ENCODE measurements at places on chromosomes 2 and 18.

DNA sequence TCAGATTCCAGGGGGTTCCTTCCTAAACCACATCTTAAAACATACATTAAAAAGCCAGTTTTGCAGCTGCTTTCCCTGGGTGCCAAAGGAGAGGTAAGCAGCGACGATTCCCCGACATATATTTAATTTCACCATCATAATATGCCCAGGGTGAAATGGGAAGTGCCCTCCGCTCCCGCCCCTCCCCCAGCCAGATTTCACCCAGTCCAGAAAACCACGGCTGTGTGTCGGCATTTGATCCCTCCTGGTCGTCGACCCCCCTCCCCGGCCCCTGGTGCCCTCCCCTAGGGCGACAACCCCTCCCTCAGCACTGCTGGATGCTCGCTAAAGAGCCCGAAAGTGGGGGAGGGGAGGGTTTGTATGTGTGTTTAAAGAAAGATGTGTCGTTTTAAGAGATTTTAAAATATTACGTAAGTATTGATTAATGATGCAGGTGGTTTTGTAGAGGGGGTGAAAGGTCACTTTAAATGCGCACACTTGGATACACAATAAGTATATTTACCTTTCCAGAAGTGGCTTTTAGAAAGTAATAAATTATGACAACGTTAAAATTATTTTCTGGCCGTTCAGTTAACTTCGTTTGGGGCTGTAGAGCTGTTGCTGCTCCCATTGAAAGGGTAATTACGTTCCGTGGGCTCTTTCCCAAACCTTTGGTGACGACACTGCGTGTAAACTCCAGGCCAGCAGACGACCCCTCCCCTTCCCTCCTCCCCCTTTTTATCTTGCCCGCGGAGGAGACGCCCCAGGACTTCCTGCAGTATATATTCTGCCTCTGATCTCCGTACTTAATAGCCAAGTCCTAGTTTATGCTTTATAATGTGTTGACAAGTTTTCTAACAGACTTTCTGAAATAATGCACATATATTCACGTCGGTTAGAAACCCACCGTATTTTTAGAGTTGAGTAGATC is 3.4 kb upstream of the BCL11A start:
- peaks cover 7% of the 10 kb centered on the region for H3K27me3 ChIP-seq
- no peak overlapping the region for H3K27ac ChIP-seq
- H3K36me3 ChIP-seq = no peaks in the 10 kb centered on the region
- no peaks in the 10 kb centered on the region for H3K4me1 ChIP-seq
- peak overlapping the region; percentile 29 for H3K4me3 ChIP-seq

GRCh38 chr2:102129951-102130646 is 12.4 kb upstream of the IL1R1 start:
- H3K4me1 ChIP-seq = no peaks in the 10 kb centered on the region
- H3K27ac ChIP-seq = no peak overlapping the region

GRCh38 chr2:75846683-75847190 is 136.0 kb upstream of the GCFC2 start:
- H3K36me3 ChIP-seq = no peaks in the 10 kb centered on the region
- H3K4me1 ChIP-seq = no peaks in the 10 kb centered on the region
- H3K27ac ChIP-seq = no peak overlapping the region
- no peak for DNase-seq
- H3K27me3 ChIP-seq = no peaks in the 10 kb centered on the region
- H3K4me3 ChIP-seq = no peak overlapping the region

GRCh38 chr2:42457011-42457410 is 36.8 kb downstream of the KCNG3 start:
- no peak overlapping the region for H3K27ac ChIP-seq
- no peaks in the 10 kb centered on the region for H3K4me1 ChIP-seq
- no peaks in the 10 kb centered on the region for H3K27me3 ChIP-seq

DNA sequence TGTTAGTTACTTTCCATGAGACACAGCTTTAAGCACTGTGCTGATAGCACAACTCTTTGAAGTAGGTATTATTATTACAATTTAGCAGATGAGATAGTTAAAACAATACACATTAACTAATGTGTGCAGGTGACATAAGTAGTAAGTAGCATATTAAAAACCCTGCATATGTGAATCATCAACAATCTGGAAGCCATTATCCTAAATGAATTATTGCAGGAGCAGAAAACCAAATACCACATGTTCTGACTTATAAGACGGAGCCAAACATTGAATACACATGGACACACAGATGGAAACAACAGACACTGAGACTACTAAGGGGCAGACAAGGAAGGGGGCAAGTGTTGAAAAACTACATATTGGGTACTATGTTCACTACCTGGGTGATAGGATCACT is 300.3 kb upstream of the GULP1 start:
- H3K27ac ChIP-seq = no peak overlapping the region
- no peaks in the 10 kb centered on the region for H3K36me3 ChIP-seq
- no peaks in the 10 kb centered on the region for H3K27me3 ChIP-seq

GRCh38 chr2:160784034-160784433 is 290.4 kb upstream of the RBMS1 start:
- H3K4me1 ChIP-seq = no peaks in the 10 kb centered on the region
- H3K36me3 ChIP-seq = no peaks in the 10 kb centered on the region
- no peak overlapping the region for H3K27ac ChIP-seq
- H3K27me3 ChIP-seq = no peaks in the 10 kb centered on the region
- no peak for DNase-seq

- H3K27ac ChIP-seq = no peak overlapping the region
- H3K4me1 ChIP-seq = no peaks in the 10 kb centered on the region
- H3K36me3 ChIP-seq = no peaks in the 10 kb centered on the region
- no peak for DNase-seq
These were observed 178.8 kb upstream of the TWIST2 start for GRCh38 chr2:238669046-238669445.

DNA sequence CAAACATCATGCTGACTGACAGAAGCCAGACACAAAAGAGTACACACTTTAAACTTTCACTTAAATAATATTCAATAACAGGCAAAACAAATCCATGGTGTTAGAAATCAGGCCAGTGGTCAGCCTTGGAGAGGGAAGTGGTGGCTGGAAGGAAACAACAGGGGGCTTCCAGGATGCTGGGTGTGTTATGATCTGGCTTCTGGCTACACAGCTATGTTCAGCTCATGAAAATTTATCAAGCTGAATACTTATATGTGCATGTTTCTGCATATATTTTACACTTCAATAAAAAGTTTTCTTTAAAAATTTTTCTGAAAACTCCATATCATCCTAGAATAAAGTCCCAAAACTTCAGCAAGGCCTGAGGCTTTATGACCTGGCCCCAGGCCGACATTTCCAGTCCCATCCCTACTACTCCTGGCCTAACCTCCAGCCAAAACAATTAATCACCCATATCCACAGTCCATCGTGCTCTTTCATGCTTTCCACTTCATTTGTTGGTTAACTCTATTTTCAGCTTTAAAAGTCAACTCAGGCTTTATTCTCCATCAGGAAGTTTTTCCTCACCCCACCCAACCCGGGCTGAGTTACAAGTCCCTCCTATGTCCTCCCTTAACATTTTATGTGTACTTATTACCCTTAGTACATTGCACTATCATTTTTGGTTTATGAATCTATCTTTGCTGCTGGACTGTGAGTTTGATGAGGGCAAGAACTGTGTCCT is 27.9 kb upstream of the SPTBN1 start:
- no peak overlapping the region for H3K4me3 ChIP-seq
- peak overlapping the region; percentile 0 for H3K27ac ChIP-seq
- no peak for DNase-seq
- no peaks in the 10 kb centered on the region for H3K4me1 ChIP-seq
- H3K27me3 ChIP-seq = no peaks in the 10 kb centered on the region

- H3K27me3 ChIP-seq = no peaks in the 10 kb centered on the region
- no peak overlapping the region for H3K4me3 ChIP-seq
- H3K4me1 ChIP-seq = no peaks in the 10 kb centered on the region
These were observed 70.6 kb downstream of the RPE start for GRCh38 chr2:210072922-210073509.

- no peaks in the 10 kb centered on the region for H3K27me3 ChIP-seq
- no peaks in the 10 kb centered on the region for H3K4me1 ChIP-seq
- no peaks in the 10 kb centered on the region for H3K36me3 ChIP-seq
- no peak for DNase-seq
These were observed 21.3 kb downstream of the MAPRE3 start for GRCh38 chr2:26991717-26992116.

GRCh38 chr2:18339326-18339725 is 221.1 kb downstream of the RDH14 start:
- H3K27me3 ChIP-seq = no peaks in the 10 kb centered on the region
- DNase-seq = no peak
- no peaks in the 10 kb centered on the region for H3K36me3 ChIP-seq

DNA sequence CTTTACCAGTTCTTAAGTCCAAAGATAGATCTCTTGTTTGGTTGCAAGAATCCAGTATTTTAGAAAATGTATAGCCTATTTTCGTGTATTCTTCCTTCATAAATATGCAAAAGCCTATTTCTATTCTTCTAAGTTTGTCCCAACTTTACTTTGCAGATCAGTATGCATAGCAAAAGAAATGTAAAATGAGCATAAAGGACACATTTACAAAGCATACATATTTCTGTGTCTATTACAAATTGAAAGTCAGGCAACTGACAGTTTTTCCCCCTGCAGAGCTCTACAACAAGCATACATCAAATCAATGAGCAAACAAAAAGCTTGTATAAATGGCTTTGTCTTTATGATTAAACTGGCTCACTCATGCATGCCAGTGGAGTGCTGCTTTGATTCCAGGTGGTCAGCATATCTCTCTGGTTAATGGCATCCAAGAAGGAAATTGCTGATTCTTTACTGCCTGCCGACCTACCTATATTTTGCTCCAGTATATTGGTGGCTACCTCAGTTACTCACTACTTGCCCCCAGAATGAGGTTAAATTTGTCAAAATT is 10.0 kb upstream of the VPS54 start:
- no peaks in the 10 kb centered on the region for H3K36me3 ChIP-seq
- H3K4me1 ChIP-seq = no peaks in the 10 kb centered on the region
- no peak overlapping the region for H3K4me3 ChIP-seq
- no peaks in the 10 kb centered on the region for H3K27me3 ChIP-seq

DNA sequence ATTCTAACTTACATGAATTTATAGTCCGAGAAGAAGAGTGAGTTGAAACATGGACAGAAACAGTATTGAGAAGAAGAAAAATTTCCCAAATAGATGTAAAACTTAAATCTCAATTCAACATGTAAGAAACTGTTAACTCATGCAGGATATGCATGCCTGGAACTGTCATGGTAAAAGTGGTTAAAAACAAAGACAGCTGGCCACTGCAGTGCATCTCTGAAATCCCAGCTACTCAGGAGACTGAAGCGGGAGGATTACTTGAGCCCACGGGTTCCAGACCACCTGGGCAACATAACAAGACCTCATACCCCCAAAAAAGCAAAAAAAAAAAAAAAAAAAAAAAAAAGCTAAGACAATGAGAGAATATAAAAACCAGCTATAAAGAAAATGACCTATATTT is 93.0 kb upstream of the TTC27 start:
- DNase-seq = no peak
- no peaks in the 10 kb centered on the region for H3K27me3 ChIP-seq
- no peaks in the 10 kb centered on the region for H3K4me1 ChIP-seq

DNA sequence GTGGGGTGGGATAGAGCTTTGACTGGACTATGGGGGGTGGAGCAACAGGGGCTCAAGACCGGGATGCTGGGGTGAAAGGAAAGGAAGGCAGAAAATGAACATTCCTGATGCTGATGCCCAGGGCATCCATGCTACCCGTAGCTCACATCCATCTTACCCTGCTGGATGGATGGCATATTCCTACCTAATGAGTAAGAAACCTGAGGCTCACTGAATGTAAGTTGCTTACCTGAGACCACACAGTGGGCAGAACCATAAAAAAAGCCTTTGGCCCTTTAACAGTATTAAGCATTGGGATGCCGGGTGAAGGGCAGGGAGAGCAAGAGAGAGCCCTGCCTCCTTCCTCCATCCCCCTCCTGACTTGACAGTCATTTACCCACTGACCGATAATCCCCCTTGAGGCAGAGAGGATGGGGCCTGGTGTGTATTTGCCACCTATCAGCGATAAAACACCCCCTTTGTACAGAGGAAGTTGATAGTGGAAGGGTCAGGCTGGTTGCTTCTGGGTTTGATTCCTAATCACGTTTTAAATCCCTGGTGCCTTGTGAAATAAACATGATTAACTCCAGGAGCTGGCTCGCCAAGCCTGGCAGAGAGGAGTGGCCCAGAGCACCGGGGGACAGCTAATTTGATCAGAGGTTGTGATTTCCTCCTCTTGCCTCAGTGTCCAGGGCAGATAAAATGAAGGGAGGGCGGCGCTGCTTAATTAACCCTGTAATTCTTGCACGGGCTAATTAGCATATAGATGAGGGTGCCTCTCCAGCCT is 105.9 kb upstream of the HS6ST1 start:
- no peak for DNase-seq
- H3K4me1 ChIP-seq = no peaks in the 10 kb centered on the region
- H3K36me3 ChIP-seq = no peaks in the 10 kb centered on the region

DNA sequence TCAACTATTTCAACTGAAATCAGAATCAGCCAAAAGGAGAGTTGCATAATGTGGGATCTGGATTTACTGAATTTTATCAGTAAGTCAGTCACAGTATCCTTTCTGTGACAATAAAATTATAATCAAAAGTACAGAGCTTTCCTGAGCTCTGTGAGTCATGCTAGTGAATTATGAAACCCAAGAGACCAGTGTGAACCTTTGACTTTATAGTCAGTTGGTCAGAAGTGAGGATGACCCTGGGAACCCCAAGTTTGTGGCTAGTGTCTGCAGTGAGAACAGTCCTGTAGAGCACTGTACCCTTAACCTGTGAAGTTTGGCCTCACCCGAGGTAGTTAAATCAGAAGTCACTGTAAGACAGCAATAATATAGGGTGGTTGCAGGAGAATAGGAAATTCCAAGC is 381.7 kb downstream of the CDH19 start:
- no peak overlapping the region for H3K4me3 ChIP-seq
- no peak overlapping the region for H3K27ac ChIP-seq
- H3K36me3 ChIP-seq = no peaks in the 10 kb centered on the region
- no peak for DNase-seq

DNA sequence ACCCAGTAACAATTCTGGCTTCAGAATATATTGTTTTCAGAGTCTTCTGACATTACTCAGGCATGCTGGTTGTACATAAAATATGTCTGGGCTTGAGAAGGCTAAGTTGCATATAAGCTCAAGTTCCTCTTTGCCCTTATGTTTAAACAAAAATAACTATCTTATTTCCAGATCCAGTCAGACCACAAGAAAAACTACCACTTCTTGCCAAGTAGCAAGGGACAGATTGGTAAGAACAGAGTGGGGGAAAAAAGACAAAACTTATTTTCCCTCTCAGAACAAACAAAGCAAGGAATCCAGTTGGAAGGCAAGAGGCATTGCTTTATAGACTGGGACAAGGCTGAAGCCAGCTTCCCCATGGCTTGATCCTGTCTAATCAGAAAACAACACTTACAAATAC is 1036.7 kb upstream of the CELF4 start:
- no peaks in the 10 kb centered on the region for H3K27me3 ChIP-seq
- no peak overlapping the region for H3K4me3 ChIP-seq
- H3K4me1 ChIP-seq = no peaks in the 10 kb centered on the region
- DNase-seq = no peak

DNA sequence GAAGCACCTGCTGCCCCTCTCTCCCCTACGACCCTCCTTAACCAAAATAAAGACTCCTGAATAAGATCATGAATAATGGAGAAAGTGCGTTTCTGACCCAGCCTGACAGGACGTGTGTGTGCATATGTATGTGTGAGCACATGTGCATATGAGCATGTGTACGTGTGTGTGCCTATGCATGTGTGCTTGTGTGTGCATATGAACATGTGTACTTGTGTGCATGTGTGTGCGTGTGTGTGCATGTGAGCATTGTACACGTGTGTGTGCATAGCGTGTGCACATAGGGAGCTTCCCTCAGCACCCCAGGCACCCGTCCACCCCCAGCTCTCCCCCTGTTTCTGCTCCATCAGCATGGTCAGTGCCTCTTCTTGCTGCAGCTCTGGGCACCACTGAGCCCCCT is 10.7 kb downstream of the KCNIP3 start:
- H3K36me3 ChIP-seq = no peaks in the 10 kb centered on the region
- no peaks in the 10 kb centered on the region for H3K4me1 ChIP-seq
- no peak overlapping the region for H3K27ac ChIP-seq
- H3K27me3 ChIP-seq = no peaks in the 10 kb centered on the region
- no peak for DNase-seq
- no peak overlapping the region for H3K4me3 ChIP-seq

Data from breast epithelium (tissue), 4 donors.